ENCODE measurements at places on chromosomes 3 and 15.

DNA sequence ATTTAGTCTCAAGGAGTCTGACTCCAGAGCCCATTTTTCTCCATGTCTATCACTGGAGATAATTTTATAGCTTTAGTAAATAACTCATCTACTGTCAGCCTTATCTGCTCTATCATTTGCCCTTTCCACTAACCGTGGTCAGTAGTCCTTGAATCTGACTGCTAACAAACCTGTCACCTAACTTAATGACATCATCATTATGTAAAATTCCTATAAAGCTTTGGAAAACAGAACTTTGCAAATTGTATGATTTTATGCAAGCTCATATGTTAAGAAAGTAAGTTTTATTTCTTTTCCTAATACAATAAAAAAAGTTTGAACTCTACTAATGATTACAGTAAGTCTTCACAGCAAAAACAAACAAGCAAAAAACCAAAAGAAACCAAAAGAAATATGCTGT, 293.9 kb downstream of the CADM2 start:
- DNase-seq: no peak

DNA sequence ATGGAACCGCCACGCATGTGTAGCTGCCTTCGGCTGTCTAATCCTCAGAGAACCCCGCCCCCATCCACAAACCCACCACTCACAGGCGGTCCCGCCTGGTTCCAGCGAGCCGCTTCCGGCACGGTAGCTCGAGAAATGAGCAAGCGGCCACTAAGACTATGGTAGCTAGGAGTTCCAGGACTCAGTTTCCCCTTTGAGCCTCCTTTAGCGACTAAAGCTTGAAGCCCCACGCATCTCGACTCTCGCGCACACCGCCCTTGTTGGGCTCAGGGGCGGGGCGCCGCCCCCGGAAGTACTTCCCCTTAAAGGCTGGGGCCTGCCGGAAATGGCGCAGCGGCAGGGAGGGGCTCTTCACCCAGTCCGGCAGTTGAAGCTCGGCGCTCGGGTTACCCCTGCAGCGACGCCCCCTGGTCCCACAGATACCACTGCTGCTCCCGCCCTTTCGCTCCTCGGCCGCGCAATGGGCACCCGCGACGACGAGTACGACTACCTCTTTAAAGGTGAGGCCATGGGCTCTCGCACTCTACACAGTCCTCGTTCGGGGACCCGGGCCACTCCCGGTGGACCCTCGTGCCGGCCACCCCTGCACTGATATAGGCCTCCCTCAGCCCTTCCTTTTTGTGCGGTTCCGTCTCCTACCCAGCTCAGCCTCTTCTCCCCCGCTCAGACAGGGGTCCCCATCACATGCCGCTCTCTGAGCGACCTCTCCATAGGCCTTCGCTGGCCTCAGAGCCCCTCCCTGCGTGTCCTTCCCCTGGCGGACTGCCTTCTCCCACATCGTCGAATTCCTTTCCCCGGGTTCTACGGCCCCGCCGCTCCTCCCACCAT, at the start of gene RAB11A:
RAB11A (plus strand) TSS at position 366 of the 828 bp plus-strand sequence; CDS start at position 461, 95 bp downstream.
- DNase-seq: peak; percentile 98

DNA sequence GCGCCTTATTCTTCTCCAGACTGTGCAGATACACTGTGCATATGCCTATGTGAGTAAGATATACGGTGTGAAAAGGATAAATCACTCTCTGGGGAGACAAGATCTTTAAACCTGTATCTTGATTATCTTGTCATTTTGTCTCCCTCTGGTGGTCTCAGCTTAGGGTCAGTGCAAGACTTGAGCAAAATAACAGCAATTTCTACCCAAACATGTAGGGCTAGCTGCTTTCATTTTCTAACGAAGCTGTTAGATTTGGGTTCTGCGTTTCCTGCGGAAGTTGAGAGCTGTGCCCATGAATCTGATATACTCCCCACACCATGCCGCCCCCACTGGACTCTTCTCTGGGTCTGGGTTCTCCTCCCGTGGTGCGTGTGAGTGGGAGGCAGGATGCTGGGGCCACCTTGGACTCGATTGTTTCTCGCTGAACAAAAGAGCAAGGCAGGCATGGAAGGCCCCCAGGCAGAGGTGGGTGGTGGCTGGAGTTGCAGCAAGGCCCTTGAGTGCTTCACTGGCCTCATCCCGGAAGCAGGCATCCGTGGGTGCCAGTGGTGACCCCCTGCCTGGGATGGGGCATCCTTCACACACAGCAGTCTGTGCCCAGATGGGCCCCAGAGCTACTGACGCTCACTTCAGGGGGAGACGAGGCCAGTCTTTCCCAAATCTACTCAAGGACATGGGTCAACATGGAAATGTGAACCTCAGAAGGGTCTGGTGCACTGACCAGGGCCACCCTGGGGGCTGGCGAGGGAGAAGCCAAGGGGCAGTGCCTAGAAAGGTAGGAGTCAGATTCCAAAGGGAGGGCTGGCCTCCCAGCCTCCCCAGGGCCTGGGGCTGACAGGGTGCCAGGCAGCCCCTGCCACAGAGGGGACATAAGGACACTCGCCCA, 179.6 kb downstream of the NSMCE3 start:
- DNase-seq: no peak

DNA sequence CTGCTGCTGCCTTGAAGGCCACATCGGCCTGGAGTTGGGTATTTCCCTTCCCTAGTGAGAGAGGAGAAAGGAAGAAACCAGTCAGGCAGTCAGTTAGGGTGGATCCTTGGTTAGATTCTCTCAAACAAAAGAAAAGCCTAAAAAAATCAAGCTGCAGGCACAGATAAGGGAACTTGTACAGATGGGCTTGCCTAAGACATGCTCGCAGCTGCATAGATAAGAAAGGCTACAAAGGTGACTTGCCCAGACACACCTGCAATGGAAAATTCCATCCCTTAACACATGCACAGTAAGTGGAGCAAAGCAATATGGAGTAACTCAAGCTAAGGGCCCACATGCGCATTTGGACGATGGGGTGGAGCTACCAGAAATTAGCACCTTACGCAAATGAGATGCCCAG, 199.7 kb upstream of the ARPP21 start:
- DNase-seq: no peak

DNA sequence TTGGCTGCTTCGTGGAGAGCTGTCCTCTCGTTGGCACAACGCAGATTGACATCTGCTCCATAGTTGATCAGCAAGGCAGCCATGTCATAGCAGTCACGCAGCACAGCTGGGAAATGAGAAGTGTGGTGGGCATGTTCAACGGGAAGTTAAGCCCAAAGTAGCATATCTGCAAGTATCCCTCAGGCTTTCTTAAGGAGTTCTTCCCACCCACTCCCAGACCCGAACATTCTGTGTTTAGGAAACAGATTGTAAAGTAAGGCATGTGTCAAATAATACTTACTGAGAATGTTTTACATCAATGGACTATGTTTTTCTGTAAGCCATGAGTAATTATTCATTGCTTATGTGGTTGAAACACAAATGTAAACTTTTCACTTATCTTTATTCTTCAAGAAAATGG, 9.2 kb downstream of the ASB14 start:
- DNase-seq: no peak

Data from AG20443 (cell line).